Right lobe of liver (tissue), 6 donors: ENCODE measurements at places on chromosomes 7 and 10.

DNA sequence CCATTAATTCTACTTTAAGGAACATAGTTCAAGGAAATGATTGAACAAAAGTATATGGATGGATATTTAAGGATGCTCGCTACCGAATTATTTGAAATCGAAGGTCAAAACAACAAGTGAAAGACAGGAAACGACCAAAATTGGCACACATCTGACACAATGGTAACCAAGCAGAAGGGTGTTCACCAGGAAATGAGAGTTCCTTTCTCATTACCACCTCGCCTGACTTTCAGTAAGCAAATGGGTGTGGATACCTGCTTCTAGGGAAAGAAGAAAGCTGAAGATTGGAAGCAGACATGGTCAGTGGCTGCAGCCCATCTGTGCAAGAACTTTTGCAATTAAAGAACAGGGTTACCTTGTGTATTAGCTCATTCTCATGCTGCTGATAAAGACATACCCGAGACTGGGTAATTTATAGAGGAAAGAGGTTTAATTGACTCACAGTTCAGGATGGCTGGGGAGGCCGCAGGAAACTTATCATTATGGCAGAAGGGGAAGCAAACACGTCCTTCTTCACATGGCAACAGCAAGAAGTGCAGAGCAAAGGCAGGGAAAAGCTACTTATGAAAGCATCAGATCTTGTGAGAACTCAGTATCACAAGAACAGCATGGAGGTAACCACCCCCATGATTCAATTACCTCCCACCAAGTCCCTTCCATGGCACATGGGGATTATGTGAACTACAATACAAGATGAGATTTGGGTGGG lies 6.2 kb upstream of the TMEM273 start:
- no peak for DNase-seq

GRCh38 chr10:93695740-93696139 lies 6.7 kb downstream of the FRA10AC1 start:
- DNase-seq = no peak

DNA sequence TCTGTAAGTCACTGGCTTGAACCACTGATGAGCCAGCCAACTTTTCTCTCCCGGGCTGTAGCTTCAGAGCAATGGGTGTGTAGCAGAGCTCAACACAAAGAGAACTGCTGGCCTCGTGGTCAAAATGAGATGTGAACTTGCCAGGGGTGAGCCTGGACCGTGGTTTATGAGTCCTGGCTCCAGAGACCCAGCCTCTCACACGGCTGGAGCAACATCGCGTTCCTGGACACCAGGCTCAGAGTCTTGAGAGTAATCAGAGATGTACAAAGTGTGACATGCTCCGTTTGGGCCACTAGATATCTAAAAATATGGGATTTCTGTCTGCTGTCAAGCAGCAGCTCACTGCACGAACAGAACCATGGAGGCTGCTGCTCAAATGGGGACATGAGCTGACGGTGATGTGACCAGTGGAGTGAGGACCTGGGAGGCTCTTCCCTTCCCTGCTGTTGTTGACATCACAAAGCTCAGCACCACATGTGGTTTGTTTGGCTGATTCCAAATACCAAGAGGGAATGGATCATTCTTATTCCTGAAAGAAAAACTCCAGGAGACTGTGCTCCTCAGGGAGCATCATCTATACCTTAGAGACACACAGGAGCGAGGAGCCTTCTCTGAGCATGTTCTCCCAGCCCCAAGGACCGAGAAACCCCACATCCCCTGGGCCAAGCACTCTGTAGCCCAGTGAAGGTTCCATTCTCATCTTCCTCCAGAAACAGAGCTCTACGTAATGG lies 9.2 kb upstream of the SVIL start:
- no peak for DNase-seq

- DNase-seq = no peak
Measured at GRCh38 chr10:25288181-25288580, 113.4 kb downstream of the GPR158 start.

DNA sequence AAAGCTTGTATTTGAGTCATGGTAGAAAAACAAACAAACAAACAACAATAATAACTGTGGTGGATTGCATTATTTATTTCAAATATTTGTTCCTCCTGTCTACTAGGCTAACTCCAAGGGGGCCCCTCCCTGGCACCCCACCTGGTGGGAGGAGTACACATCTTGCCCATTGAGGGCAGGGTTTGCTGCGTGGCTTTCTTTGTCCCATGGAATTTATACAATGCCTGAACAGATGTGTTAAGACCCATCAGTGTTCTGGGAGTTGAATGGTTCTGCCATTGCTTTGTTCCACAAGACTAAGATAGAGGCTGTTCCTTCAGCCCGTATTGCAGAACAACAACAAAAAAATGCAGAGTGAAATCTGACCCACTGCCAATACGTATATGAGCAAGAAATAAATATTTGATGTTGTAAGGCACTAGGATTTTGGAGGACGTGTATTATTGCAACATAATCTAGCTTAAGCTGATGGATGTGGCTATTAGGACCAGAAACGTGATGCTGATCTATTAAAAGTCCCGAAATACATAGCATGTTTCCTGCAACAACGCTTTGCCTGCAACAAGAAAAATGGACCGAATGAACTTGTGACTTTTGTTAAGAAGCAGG lies 119.1 kb upstream of the JCAD start:
- no peak for DNase-seq

DNA sequence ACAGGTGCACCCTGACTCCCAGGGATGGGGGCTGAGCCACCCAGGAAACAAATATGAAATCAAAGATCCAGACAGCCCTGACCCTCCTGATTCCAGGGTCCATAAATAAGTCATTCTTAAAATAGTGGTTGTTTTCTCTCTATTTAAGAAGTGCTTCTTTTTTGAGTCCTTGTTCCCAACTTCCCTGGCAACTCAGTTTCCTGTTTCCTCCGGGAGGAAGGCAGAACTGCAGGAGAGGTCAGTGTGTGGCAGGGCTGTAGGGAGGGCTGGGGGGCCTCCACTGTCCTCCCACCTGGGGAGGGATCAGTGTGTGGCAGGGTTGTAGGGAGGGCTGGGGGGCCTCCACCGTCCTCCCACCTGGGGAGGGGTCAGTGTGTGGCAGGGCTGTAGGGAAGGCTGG lies 88.7 kb upstream of the PDGFA start:
- no peak for DNase-seq

DNA sequence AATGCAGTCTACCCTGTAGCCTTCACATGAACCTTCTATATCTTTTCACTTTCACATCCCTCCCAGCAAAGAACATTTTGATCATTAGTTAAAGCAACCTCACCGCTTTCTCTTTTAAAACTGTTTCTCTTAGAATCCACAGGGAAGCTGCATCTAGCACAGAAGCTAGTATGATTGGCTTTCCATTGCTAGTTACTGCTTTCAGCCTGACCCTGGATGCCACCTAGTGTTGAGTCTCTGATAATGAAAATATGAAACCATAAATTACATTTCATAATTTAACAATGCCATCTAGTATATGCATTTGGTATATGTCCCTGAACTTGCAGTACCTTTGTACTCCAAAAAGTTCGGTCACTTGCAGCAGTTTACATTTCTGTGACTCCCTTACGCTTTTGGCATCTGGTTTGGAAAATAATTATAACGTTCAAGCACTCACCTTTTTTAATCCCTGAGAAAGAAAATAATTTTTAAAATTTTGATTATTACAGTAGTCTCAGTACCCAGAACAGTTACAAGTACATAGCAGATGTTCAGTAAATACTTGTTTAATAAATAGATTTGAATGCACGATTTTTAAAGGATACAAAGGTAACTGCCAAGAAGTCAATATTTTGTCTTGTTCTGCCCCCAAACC lies 22.7 kb downstream of the CISD1 start:
- DNase-seq = no peak

DNA sequence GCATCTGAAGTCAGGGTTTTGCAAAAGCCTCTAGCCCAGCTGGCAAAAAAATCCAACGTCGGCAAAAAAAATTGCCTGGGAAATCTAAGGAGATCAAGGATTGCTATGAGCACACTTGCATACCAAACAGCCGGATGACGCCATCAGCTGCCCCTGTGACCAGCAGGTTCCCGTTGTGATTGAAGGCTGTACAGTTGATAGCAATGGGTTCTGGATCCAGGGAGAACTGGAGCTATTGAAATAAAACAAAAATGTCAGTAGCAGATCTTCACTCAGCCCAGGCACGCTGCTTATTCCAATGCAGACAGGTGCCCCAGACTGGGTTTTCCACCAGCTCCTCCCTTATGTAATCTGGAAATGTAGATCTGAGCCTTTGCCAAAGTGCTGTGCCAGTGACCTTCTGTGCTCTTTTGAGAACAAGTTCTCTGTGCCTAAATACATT lies 18.7 kb upstream of the CYREN start:
- DNase-seq = peak; percentile 75

GRCh38 chr10:1182280-1183032 lies 126.3 kb downstream of the WDR37 start:
- no peak for DNase-seq

GRCh38 chr10:55141892-55142291 lies 340.9 kb upstream of the PCDH15 start:
- DNase-seq = no peak

GRCh38 chr7:55020466-55020871 lies 1.7 kb downstream of the EGFR start:
- DNase-seq = peak; percentile 70
